Daoy (cell line): ENCODE measurements at places on chromosomes 16 and 17. TPM values are rescaled to one million over a fixed set of nuclear protein-coding genes. Genes with fewer than 3 reads are reported as not detected.
A peak's percentile ranks its signal among the peaks of the same experiment; 100 is the strongest.

DNA sequence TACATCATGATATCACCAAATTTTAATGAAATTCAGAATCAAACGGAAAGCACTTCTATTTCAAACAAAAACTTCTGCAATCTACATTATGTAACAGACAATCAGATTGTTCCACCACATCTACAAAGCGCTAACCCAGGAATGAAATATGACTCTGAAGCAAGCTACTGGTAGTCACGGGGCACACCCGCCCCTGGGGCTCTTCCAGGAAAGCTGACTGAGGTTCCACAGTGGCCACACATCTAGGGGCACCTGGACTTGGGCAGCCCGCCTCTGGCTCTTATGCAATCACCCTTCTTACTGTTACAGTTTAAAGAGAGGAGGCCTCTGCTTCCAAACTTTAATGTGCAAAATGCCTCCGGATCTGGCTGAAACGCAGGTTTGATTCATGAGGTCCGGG, 27.5 kb downstream of the ZCCHC14 start:
- DNase-seq: peak; percentile 60

GRCh38 chr17:41537990-41538389, 9.9 kb upstream of the KRT19 start:
- DNase-seq: no peak

DNA sequence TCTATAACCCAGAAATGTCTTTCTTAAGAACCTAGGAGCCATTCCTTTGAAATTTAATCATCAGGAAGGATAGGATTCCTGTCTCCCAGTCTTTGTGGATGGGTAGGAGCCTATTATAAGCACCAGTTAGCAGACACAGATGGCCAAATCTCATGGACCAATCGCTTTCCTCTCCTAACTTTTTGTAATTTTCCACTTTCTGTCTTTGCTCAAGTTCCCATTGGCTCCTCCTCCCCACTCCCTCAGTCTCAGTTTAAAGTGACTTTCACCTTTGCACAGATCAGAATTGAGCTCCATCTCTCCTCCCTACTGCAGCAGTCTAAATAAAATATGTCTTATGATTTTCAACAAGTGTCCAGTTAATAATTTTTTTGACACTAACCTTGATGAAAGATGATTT, 192.3 kb downstream of the HS3ST3A1 start:
- no peak for DNase-seq

GRCh38 chr16:50002190-50002589, 22.8 kb upstream of the CNEP1R1 start:
- DNase-seq: peak; percentile 8

GRCh38 chr16:57563761-57564160, 21.3 kb downstream of the ADGRG5 start:
- no peak for DNase-seq

SSTR5 gene
- not detected in 2 replicates for total RNA-seq

TBC1D3B gene
- not detected in 2 replicates for total RNA-seq
